ENCODE measurements at places on chromosomes 13 and 19.

DNA sequence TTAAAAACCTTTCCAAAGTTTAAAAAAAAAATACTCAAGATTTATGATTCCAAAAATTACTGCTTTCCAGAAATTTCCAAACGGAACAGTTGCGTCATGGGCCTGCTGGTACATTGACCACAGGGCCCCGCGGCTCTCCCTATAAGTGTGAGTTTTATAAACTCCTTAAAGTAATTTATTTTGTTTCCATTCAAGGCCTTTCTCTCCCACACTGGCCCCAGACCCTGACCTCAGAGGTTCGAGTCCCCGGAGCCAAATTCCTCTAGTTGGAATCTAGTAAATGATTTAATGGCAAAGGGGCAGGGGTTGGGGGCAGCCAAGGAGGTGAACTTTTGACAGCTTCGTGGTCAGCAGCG, 97.5 kb downstream of the INSR start:
- no peak for DNase-seq

DNA sequence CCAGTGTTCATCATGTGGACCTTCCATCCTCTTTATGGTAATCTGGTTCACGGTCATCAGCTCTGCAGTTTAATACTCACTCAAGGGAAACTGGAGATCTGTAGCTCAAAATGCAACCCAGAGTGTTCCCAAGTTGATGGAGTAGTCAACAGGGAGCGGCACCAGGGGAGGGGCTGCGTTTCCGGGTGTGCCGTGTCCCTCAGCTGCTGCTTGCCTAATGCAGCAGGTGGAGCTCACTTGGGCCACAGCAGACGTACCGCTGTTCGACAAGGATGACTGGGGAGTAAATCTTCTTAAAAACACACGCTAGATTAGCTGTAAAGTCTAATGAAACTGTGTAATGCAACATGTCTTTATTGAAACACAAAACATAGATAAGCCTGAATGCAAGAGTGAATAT, 81.1 kb downstream of the TNFSF13B start:
- no peak for DNase-seq

DNA sequence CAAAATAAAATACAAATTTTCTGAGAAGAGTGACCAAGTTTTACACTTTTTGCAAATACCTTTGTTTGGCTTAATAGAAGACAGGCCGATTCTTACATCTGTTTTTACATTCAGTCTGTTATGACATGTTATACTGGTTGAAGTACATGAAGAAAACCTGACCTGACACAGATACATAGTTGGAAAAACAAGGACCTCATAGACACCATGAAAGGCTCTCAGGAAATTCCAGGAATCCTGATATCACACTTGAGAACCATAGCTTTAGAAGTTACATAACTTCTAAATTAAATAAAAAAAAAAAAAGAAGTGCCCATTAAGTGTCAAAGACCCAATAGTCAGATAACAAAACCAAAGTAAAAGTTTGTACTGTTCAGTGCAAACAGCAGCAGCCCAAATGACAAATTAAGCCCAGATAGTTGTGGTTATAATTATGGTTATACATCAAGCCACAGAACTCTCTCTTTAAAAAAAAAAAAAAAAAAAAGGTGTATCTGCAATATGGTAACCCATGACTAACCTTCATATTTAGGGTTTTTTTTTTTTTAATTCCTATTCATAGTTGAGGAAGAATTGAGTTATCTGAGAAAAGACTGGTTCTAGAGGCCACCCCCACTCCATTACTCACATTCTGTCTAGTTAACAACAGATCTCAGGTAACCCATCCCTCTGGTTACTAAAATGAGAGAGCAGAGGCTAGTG, 19.8 kb downstream of the RBM26 start:
- DNase-seq: no peak

GRCh38 chr13:40102854-40103253, 447.4 kb downstream of the COG6 start:
- DNase-seq: peak; percentile 81

DNA sequence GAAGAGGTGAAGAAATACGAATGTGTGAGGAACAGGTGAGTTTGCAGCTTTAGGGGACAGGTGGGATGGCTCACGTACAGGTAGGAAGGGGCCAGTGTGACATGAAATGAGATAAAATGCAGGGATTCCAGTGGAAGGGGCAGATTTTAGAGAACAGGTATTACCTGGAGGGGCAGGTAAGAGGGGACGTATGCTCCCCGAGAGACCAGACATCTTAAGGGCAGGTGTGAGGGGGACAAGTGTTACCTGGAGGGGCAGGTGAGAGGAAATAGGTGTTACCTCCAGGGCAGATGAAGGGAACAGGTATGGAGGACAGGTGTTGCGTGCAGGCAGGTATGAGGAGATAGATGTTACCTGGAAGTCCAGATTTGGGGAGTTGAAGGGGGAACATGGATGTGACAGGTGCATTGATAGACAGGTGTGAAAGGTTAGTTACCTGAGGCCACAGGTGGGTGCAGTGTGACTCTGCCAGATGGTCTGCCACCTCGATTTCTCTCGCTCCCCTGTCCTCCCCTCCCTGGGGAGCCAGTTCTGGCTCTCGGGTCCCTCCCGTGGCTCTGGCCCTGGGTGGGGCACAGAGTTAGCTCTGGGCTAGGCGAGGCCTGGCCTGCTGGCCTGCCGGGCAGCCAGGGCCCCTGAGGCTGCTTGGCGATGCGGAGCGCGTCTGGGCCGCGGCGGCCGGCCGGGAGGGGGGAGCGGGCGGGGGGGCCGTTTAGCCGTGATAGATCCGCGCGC, 2.1 kb downstream of the ERFL start:
- DNase-seq: no peak

- no peak for DNase-seq
These were observed 1.1 kb downstream of the TNFAIP8L1 start for GRCh38 chr19:4640247-4641000.

- no peak for DNase-seq
These were observed 16.1 kb upstream of the USP29 start for GRCh38 chr19:57103573-57104277.

DNA sequence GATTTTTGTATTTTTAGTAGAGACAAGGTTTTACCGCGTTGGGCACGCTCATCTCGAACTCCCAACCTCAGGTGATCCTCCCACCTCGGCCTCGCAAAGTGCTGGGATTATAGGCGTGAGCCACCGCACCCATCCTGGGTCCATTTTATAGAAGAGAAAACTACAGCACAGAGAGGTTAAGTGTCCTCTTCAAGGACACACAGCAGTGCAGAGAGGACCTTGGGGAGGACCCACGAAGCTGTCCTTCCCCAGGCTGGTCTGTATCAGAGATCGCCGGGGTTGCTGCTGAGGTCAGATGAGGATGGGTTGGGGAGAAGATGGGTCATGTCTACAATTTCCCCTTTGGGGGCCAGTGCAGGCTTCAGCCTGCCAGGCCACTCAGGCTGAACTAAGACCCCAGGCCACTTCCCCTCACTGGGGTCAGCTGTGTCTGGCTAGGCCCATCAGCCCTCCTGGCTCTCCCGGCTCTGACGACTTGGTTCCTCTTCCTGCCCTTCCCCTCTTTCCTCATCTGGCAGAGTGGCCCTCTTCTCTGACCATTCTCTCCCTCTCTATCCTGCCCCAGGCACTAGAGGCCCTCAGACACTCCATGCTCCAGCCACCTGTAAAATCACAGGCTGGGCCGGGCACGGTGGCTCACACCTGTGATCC, 9.6 kb downstream of the MYO1F start:
- no peak for DNase-seq

- DNase-seq: peak; percentile 63
These were observed 106.8 kb downstream of the NHLRC3 start for GRCh38 chr13:39144941-39145533.

- peak; percentile 41 for DNase-seq
These were observed 3.6 kb upstream of the ELANE start for GRCh38 chr19:848386-848921.

GRCh38 chr19:31668921-31669320, 319.7 kb upstream of the TSHZ3 start:
- DNase-seq: no peak

DNA sequence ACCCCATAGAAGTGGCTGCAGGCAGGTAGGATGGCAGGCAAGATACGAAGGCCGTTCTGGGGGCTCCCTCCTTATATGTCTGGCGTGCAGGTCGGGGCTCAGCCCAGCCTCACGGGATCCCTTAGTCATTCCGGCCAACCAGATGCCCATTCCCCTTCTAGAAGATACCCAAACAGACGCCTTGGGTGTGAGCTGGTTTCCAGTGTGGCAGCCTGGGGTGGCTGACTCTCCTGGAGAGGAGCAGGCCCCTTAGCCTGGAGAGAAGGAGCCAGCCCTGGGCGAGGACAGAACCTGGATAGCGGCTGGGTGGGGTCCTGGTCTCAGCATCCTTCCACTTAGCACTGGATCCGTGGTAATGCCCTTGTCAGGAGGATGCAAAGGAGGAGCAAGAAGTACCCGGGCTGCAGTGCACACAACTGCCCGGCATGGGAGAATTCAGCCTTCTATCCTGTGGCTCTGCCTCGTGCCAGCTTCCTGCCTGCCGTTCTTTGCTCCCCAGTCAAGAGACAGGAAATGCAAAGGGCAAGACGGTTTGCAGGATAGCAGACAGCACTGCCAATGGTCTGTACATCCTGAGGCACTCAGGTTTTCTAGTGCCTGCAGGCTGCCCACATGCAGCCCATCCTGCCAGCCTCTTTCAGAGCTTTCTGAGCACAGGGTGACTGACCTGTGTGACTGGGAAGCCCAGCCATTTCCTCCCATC, 56.7 kb upstream of the WASF3 start:
- no peak for DNase-seq

GRCh38 chr13:22482496-22483000, 698.2 kb upstream of the SGCG start:
- no peak for DNase-seq

DNA sequence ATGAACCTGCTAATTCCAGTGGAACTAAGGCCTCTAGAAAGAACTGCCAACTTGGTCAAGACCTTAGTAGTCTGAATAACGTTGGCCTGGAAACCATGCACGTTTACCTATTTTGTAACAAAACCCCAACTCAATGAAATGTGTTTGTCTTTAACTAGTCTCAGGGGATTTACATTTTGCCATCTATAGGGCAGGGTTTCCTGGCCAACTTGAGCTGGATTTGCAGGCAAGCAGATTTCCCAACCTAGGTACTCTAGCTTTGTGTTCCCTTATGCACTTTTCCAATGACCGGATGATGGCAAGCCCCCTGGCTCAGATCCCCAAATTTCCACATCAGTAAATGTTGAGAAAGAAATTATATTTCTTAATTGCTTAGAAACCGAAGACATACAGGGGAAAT, 114.5 kb downstream of the IRS2 start:
- no peak for DNase-seq

DNA sequence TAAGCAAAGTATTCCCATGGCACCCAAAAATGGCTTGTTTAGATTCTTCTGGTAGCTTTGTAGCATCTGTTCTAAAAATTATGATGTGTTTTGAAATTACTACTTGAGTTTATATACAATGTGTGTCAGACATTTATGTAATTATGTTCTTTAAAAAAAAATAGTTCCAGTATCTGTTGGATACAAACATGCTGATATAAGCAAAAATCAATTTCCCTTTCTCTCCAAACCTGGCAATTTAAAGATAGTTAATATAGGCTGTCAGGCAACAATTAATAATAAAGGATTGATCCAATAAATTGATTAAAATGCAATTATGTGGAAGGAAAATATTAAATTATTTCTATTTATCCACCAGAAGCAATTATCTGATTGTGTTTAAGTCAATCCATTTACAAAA, 41.7 kb downstream of the OXGR1 start:
- DNase-seq: no peak

GRCh38 chr13:30576528-30576927, 41.2 kb upstream of the USPL1 start:
- peak; percentile 34 for DNase-seq

DNA sequence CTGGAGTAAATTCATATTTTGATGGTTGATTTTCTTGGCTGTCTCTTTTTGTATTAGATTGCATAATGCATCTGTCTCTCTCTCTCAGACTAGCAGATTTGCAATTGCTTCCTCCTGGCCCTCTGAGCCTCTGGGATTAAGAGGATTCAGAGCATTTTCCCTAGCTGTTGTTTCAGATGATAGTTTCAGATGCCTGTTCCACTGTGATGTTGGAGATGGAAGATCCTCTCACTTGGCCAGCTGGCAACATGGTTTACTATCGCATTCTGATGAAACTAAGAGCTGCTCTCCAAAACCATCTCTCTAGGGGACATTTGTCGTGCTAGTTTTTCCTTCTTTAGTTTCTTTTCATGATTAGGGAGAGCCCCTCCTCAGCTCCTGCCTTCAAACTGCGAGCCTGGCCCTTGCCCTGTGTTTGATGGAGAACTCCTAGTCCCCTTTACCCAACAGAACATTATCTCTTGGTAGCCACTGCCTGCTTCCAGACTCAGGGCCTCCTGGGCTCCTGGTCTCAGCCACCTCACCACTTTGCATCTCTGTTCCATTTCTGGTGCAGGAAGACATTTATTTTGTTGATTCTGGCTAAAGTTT, 244.6 kb downstream of the B3GLCT start:
- no peak for DNase-seq
